ENCODE measurements at places on chromosomes 16 and 17.

DNA sequence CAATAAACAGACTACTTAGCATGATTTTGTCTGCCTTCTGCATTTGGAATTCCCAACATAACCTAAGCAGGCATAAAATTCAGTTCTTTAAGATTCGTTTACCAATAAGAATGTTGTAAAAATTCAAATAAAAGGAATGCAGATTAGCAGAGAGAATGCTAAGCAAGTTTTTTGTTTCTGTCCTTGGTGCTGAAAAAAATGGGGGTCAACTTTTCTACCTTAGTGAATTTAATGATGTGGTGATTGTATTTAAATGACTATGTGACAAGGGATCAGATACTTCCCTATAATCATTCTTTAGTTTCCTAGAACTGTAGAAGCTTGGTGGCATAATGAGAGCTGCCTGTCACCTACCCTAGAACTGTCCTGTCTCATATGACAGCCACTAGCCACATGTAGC is 159.5 kb downstream of the RBFOX1 start:
- DNase-seq = no peak
- no peaks in the 10 kb centered on the region for H3K4me1 ChIP-seq
- no peaks in the 10 kb centered on the region for H3K27me3 ChIP-seq
- no peak overlapping the region for H3K27ac ChIP-seq
- H3K4me3 ChIP-seq = no peak overlapping the region

GRCh38 chr17:28494445-28495188 is 11.5 kb upstream of the FOXN1 start:
- no peak for DNase-seq
- no peaks in the 10 kb centered on the region for H3K36me3 ChIP-seq
- no peak overlapping the region for H3K4me3 ChIP-seq
- H3K27me3 ChIP-seq = peaks cover 3% of the 10 kb centered on the region
- H3K27ac ChIP-seq = no peak overlapping the region

DNA sequence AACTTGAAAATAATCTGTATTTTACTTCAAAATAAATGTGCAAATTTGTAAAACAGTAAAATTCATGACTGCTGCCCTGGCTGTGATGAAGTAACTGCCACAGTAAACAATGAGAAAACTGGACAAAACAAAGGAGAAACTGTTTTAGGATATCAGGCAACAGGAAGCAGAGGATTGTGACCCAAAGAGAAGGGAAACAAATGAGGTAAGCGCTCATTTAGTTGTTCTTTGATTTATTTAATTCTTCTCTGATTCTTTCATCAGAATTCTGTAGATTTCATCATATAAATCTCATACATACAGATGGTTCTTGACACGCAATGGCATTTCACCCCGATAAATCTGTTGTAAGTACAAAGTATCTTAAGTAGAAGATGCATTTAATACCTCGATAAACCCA is 198.1 kb upstream of the AXIN2 start:
- no peaks in the 10 kb centered on the region for H3K27me3 ChIP-seq
- no peak overlapping the region for H3K27ac ChIP-seq
- H3K4me1 ChIP-seq = no peaks in the 10 kb centered on the region

DNA sequence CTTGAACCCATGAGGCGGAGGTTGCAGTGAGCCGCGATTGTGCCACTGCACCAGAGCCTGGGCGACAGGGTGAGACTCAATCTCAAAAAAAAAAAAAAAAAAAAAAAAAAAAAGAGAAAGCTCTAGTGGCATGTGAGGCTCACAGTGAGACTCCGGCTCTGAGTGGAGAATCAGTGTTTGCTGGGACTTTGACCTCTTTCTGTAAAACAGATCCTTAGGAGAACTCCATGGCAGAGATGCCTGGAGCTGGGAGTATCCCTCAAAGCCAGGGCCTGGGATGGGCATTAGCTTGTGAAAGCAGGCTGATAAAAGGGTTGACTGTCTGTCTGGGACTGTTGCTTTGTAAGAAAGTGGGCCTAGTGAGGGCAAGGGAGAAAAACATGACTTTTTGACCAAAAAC is 46.4 kb downstream of the ZNF207 start:
- no peaks in the 10 kb centered on the region for H3K4me1 ChIP-seq
- no peak overlapping the region for H3K27ac ChIP-seq
- DNase-seq = no peak
- no peaks in the 10 kb centered on the region for H3K36me3 ChIP-seq

- no peaks in the 10 kb centered on the region for H3K27me3 ChIP-seq
- no peaks in the 10 kb centered on the region for H3K36me3 ChIP-seq
- no peak overlapping the region for H3K27ac ChIP-seq
- H3K4me1 ChIP-seq = peaks cover 73% of the 10 kb centered on the region
- DNase-seq = no peak
- no peak overlapping the region for H3K4me3 ChIP-seq
These were observed 19.1 kb downstream of the ZFHX3 start for GRCh38 chr16:73028721-73029361.

DNA sequence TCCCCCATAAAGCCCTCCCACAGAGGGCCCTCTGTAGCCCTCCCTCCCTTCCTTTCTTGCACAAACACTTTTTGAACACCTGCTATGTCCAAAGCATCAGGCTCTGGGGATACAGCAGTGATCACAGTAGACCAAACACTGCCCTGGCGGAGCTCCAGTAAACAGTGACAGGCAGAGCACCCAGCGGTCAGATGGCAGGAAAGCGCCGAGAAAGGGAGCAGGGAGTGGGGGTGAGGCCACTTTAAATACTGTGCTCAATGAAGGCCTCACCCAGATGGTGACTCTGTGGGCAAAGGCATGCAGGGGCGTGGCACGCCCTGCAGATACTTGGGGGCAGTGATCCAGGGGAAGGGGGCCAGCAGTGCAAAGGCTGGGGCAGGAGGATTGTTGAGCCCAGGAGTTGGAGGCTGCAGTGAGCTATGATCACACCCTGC is 7.6 kb downstream of the PRR29 start:
- H3K27ac ChIP-seq = no peak overlapping the region
- no peaks in the 10 kb centered on the region for H3K4me1 ChIP-seq
- DNase-seq = no peak
- H3K4me3 ChIP-seq = no peak overlapping the region

- no peaks in the 10 kb centered on the region for H3K4me1 ChIP-seq
- no peak for DNase-seq
- no peak overlapping the region for H3K4me3 ChIP-seq
- H3K27me3 ChIP-seq = no peaks in the 10 kb centered on the region
These were observed 202.8 kb upstream of the FOXF1 start for GRCh38 chr16:86307514-86307903.

GRCh38 chr17:8870406-8871040 is 3.0 kb upstream of the PIK3R6 start:
- H3K4me1 ChIP-seq = no peaks in the 10 kb centered on the region
- no peaks in the 10 kb centered on the region for H3K27me3 ChIP-seq
- no peak overlapping the region for H3K4me3 ChIP-seq
- no peaks in the 10 kb centered on the region for H3K36me3 ChIP-seq
- no peak overlapping the region for H3K27ac ChIP-seq

GRCh38 chr17:35022536-35023063 is 40.9 kb downstream of the RFFL start:
- H3K27me3 ChIP-seq = no peaks in the 10 kb centered on the region
- no peak overlapping the region for H3K4me3 ChIP-seq
- H3K27ac ChIP-seq = peak overlapping the region; percentile 87

GRCh38 chr16:71904239-71904638 is 8.9 kb downstream of the IST1 start:
- peaks cover 43% of the 10 kb centered on the region for H3K4me1 ChIP-seq
- H3K36me3 ChIP-seq = no peaks in the 10 kb centered on the region
- no peaks in the 10 kb centered on the region for H3K27me3 ChIP-seq
- H3K27ac ChIP-seq = no peak overlapping the region

DNA sequence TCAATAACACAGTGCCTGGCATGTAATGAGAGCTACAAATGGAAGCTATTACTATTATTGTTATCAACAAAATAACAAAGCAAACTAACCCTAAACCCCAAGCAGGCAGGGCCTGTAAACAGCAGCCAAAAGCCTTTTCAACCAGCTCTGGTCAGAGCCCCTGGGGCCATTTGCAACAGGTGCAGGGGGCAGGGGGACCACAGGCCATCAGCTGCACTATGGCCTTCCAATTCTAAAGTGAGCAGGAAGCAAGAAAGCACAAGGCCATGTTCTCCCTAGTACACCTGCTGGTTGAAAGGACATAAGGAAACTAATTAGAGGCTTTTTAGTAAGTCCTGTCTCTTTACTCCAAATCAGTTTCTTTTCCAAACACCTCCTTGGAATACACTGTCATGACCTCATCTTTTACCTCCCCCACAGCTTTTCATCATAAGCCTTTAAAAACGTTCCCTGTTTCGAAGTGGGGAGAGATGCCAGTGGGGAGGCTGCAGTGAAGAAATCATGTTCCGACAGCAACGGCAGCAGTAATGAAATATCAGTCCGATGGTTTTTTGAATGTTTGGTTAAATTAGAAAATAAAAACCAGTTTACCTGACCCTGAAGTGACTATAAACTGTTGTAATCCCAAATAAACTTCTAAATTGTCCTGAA is 68.4 kb upstream of the GSG1L start:
- no peak for DNase-seq
- no peaks in the 10 kb centered on the region for H3K4me1 ChIP-seq
- H3K27me3 ChIP-seq = no peaks in the 10 kb centered on the region
- no peak overlapping the region for H3K27ac ChIP-seq
- H3K4me3 ChIP-seq = no peak overlapping the region
- H3K36me3 ChIP-seq = peaks cover 36% of the 10 kb centered on the region

DNA sequence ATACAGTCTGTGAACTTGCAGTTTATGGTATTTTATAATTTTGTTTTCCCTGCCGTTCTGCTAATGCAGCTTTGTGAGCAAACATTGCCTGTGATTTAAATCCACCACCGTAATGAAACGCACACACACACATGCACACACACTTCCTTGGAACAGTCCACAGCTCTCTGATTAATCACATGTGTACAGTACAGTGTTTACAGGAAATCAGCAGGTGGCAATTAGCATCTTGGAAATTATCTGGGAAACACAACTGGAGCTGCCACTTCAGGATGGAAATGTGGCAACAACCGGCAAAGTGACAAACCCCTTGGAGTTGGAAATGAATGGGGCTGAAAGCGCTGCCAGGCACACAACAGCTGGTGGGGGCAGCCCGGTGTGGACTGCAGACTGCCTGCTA is 12.9 kb upstream of the ZKSCAN2 start:
- no peak overlapping the region for H3K4me3 ChIP-seq
- H3K27me3 ChIP-seq = no peaks in the 10 kb centered on the region
- DNase-seq = no peak
- H3K27ac ChIP-seq = no peak overlapping the region
- H3K36me3 ChIP-seq = no peaks in the 10 kb centered on the region

Measured in thoracic aorta (tissue), 2 donors.